ENCODE measurements at places on chromosomes 5 and 9.

DNA sequence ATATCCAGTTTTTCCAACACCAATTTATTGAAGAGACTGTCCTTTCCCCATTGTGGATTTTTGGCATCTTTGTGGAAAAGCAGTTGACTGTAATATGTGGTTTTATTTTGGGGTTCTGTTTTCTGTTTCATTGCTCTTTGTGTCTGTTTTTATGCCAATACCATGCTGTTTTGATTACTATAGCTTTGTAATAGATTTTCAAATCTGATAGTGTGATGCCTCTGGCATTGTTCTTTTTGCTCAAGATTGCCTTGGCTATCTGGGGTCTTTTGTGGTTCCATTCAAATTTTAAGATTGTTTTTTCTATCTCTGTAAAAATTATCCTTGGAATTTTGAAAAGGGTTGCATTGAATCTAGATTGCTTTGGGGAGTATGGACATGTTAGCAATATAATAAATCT, 99.5 kb downstream of the NDUFAF2 start:
- no peak for DNase-seq

- no peak for DNase-seq
These were observed 34.6 kb downstream of the PKD2L2 start for GRCh38 chr5:137923856-137924255.

GRCh38 chr9:103900466-103900865, 193.6 kb upstream of the SMC2 start:
- no peak for DNase-seq

GRCh38 chr9:136512651-136513071, 29.8 kb upstream of the SEC16A start:
- no peak for DNase-seq

DNA sequence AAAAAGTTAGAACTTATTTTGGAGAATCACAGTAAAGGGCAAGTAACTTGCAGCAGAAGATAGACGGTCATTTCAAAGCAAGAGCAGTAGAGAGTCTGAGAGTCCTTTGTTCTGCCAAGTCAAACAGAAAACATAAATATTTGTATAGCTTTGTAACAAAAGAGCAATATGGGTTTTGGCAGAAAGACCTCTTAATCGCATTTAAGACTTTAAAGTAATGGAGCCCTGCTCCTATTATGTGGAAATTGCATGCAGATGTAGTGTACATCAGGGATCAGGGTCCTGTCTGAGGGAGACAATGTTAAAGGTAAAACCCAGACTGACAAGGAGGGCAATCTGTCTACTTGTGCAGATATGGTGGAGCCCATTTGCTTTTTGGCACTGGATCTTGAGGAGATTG, 87.2 kb downstream of the PGM5 start:
- DNase-seq = peak; percentile 67

DNA sequence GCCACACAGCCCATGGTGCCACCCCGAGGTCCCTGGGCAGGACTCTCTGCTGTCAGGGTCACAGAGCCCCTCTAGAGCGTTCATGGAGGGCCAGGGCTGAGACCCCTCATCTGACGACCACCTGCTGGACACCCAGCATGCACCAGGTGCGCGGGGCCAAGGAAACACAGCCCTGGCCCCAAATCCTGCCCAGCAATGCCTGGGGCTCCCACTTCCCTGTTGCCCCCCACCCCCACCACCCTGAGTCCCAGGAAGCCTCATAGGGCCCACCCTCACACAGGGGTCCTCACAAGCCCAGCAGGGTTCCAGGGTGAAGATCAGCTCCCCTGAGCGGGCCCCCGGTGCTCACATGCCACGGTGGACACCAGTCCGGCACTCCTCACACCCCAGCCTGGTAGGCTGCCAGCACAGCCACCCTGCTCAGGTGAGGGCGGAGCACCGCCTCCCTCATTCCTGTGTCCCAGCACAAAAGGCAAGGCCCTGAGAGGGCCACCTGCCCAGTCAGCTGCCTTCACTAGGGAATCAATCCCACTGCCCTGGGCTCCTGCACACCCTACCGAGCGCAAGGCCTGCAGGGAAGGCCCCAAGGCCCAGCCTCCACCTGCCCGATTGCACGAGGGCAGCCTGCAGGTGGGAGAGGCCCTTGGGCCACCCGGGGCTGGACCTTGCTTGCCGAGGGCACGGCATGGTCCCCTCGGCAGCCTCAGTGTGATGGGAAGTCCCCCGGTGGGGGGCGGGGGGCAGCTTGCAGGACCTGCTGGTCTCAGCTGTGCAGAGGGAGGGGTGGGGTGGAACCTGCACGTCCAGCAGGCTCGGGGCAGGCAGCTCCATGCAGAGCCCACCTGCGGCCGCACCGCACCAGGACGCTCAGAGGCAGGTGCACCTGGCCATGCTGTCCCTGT, 56.4 kb upstream of the UBAC1 start:
- peak; percentile 7 for DNase-seq

DNA sequence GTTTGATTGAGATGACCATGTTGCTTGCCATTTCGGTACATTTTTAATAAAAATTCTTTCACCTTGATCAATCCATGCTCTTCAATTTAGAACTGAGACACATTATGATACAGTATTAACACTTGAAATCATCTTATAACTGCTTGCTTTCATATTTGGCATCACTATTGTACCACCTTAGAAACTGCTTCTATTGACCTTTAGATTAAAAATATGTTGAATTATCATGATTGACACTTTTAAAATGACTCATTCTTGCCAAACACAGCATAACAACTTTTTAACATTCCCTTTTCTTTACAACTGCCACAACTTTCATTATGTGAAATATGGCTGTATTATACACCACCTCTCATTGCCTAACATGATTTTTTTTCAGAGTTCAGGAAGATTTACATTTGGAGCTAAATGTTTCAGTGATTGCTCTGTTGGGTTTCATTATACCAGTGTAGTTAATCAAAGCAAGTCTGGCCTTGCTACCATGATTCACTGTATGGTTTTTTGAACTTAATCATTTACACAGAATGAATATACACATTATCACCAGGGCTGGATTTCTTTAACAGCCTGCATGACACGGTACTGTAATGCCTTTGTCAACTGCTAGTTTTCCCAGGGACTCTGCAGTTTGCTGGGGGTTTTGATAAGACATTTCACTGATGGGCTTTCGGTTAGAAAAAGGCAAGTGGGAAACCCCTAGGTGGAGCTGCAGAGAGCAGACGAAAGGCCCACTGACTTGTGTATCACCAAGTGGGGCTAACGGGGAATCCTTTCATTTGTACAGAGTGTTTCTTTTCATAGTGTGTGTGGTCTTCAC, 93.6 kb upstream of the TLE4 start:
- peak; percentile 8 for DNase-seq

- DNase-seq = no peak
These were observed 162.5 kb downstream of the COL23A1 start for GRCh38 chr5:178427576-178428197.

DNA sequence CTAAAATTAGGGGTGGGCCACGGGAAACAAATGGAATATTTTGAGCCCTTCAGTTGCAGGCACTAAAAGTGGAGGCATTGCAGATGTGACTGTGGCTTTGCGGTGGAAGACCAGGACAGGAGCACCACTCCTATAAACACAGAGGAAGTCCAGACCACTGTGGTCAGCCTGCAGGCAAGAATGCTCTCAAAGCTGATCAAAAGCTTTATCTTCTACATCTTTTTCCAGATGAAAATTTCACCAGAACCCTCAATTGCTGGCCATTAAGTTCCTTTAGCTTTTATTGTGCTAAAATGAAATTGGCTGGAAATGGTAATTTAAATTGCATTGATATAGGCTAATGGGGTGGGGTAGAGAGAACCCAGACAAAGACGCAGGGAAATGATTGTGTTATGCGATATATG, 208.8 kb downstream of the ERCC6L2 start:
- DNase-seq = no peak

GRCh38 chr5:72288924-72289323, 31.1 kb downstream of the MRPS27 start:
- DNase-seq = peak; percentile 91

GRCh38 chr5:52787600-52788504, at the start of the genes ITGA1 and PELO:
ITGA1 (plus strand) TSS chr5:52787916; CDS start chr5:52788354, 438 bp downstream.
PELO (plus strand) TSS chr5:52787916; CDS start chr5:52800395, 12,479 bp downstream.
- peak; percentile 23 for DNase-seq

- DNase-seq = no peak
These were observed 111.8 kb upstream of the TLE1 start for GRCh38 chr9:81801190-81801589.

DNA sequence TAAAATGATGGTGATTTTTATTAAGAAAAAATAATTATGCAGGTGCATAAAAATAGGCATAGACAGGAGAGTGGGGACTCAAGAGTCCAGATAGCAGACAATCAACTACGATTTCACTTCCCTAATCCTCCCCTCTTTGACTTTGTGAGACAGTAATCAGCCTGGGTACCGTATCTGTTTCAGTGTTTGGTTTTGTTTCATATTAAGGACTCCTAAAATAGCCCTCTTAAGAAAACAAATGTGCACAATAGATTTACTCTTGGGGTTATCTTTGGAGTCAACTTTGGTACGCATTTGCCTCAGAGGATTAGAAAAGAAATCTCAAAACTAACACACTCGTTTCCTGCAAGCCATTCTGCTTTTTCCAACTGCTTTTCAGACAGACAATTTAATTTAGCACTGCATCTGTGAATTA, 96.3 kb downstream of the ZNF608 start:
- no peak for DNase-seq

- DNase-seq = no peak
These were observed 58.8 kb upstream of the MINAR2 start for GRCh38 chr5:129689045-129689444.

DNA sequence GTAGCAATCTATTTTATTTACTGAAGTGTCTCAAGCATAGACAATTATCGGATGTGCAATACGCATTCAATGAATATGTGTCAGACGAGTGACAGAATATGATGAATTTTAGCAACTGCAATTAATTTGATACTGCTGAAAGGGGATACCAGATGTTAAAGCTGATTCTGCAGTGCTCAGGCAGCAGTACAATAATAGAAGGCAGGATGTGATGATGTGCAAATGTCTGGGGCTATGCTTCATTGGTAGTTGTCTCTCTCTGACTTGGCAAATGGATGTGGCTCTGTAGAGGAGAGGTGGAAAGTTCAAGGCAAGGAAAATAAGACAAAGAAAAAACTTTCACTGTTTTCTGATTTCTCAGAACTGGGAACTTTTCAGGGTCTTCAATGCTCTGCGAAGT, 721.2 kb downstream of the CDH18 start:
- DNase-seq = no peak

- no peak for DNase-seq
These were observed 175.8 kb upstream of the GAS1 start for GRCh38 chr9:87122947-87123685.

DNA sequence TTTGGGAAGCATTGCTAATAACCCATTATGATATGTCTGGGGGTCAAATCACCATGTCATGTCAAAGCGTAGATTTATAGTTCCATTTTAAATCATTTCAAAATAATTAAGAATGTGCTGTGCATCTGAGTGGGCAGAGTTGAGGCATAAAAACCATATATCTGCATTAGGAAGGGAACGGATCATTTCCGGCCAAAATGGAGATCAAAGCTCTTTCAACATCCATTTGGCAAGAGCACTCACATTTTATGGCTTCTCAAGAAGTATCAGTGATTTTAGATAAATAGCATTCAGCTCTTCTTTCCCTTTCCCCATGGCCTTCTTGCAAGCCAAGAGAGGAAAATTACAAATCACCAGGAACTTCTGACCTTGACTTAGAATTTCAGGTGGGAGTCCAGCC, 89.9 kb downstream of the HSPA4 start:
- DNase-seq = no peak

DNA sequence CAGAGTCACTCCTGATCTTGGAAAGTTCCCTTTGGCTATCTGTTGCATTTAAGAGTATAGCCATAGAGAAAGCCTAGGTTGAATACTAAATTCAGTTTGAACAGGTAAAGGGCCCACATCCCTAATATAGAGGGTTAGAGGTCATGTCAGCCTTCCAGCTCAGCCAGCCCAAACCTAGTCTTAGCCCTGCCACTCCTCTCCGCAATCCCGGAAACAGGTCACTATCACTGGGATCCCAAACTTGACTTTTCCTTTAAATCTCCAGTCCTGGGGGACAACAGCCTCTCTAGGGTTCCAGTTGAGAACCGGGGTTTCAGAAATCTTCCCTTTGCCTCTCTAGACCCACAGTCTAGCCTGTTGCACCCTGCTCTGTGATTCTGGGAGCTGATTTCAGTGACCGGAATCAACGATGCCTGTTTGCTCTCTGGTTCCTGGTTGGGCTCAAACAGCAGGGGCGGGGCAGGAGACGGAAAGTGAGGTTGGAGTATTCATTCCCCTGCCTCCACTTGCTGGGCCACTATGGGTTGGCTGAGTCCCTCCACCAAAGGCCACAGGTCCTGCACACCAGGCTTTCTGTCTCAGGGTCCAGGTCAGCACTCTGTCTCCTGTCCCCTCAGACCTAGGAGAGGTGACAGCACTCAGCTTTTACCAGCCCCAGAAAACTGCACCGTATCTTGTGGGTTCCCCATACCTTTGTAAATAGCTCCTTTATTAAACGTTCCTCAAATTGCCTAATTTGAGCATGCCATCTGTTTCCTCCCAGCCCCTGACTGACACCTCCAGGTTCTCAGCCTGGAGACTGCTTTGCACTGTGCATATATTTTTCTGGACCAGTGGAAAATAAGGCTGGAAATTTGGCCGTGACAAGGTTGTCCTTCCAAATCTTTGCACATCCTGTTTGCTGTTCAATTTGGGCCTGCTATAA, 23.8 kb upstream of the CPEB4 start:
- DNase-seq = no peak

- DNase-seq = no peak
These were observed 117.4 kb downstream of the GCNT1 start for GRCh38 chr9:76576344-76576743.

GRCh38 chr5:60830581-60831127, 13.4 kb downstream of the ELOVL7 start:
- no peak for DNase-seq

GRCh38 chr5:41067714-41068568, 3.2 kb downstream of the MROH2B start:
- DNase-seq = no peak

DNA sequence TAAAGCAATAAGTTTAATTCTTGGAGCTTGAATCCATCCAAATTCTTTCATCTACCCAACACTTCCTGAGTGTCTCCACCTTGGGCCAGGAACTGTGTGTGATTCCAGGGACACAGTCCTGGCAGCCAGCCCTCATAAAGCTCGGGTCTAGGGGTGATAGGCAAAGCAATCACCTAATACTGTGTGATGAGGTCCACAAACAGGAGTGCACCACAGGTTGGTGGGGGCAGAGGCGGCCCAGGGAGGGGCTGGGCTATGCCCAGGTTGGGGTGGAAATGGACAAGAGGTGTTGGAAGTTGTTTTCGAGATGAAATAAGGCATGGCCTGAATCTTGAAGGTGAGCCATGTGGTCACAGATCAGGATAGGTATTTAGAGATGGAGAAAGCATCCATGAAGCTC, 133.9 kb upstream of the PTCH1 start:
- DNase-seq = no peak

DNA sequence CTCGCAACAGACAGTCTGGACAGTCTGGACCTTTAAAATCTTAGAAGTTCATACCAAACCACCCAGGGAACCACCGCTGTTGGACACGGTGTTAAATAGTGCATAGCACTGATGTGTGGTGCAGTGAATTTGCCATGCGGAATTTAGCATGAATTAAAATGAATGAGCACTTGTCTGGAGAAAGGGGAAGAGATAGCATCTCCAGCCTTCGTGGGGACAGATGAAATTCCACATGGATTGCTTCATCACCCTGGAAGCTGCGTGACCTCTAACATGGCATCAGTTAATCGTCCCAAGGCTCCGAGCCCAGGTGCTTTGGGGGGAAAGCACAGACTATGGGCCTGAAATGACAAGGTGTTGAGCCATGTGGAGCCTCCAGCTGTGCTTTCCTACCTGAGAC, 91.4 kb downstream of the ADAMTS16 start:
- DNase-seq = no peak

GRCh38 chr5:140549237-140550144, 2.0 kb downstream of the EIF4EBP3 start:
- DNase-seq = no peak

- no peak for DNase-seq
These were observed 23.2 kb downstream of the STK10 start for GRCh38 chr5:172164769-172165212.
